Uterus (tissue), 4 donors: ENCODE measurements at places on chromosomes 1 and 21.

- no peak for DNase-seq
These were observed 10.0 kb downstream of the RAB4A start for GRCh38 chr1:229280921-229281320.

- DNase-seq: no peak
These were observed 41.7 kb downstream of the DIP2A start for GRCh38 chr21:46500224-46500861.

DNA sequence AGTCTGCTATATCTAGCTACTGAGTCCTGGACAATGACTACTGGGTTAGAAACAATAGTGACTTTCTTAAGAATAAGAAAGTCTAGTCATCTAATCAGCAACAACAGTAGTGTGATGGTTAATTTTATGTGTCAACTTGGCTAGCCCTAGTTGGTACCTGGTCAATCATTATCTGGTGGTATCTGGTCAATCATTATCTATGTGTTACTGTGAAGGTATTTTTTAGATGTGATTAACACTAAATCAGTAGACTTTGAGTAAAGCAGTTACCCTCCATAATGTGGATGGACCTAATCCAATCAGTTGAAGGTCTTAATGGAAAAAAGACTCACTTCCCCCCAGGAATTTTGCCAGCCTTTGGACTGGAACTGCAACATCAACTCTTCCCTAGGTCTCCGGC, 312.6 kb downstream of the SIPA1L2 start:
- DNase-seq: no peak

DNA sequence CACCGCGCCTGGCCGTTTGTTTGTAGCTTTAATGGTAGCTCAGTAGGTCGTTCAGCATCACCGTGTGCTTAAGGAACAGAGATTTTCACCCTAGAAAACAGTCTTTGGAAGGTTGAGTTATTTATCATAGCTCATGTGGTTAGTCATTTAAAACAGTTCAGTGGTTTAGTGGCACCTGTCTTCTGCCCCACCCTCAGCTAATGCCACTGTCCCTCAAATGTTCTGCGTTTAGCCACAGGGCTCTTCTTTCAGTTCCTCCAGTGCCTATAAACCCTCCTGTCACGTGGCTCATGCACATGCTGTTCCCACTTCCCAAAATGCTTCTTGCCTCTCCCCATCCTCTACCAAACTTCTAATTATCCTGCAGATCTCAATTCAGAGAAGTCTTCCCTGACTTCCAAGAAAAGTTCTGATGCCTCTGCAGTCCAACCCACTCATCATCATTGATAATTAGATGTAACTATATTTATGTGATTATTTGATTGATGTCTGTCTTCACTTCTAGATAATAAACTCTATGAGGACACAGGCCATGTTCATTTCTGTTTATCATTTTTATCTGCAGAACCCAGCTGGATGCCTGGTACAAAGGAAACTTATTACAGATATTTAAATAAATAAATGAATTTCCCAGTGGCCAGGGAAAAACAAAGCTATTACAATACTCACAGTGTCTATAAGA, 14.4 kb upstream of the DIPK1A start:
- DNase-seq: no peak

- DNase-seq: no peak
These were observed 96.7 kb upstream of the JUN start for GRCh38 chr1:58880592-58880991.

- DNase-seq: no peak
These were observed 9.9 kb downstream of the PAFAH2 start for GRCh38 chr1:25987951-25988350.

GRCh38 chr1:7366286-7366954, 404.7 kb upstream of the VAMP3 start:
- DNase-seq: no peak

- no peak for DNase-seq
These were observed 34.4 kb downstream of the INKA2 start for GRCh38 chr1:111704776-111705175.

DNA sequence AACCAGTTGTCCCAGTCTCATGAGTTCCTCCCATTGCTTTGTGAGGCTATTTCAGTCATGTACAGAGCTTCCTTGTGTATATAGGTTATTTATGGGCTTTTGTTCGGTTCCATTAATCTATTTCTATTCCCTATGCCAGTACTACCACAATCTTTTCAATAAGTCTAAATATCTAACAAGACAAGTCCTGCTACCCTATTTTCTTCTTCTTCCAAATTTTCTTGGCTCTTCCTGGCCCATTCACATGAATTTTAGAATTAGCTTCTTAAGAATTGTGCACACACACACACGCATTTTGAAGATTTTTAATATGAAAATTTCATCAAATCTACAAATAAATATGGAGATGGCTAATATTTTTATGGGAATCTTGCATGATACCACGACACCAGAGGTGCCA, 33.8 kb upstream of the ATF3 start:
- no peak for DNase-seq

- no peak for DNase-seq
These were observed 2.0 kb upstream of the SMYD3 start for GRCh38 chr1:246508897-246509688.

- DNase-seq: no peak
These were observed 1.0 kb upstream of the TP73 start for GRCh38 chr1:3651026-3651929.

DNA sequence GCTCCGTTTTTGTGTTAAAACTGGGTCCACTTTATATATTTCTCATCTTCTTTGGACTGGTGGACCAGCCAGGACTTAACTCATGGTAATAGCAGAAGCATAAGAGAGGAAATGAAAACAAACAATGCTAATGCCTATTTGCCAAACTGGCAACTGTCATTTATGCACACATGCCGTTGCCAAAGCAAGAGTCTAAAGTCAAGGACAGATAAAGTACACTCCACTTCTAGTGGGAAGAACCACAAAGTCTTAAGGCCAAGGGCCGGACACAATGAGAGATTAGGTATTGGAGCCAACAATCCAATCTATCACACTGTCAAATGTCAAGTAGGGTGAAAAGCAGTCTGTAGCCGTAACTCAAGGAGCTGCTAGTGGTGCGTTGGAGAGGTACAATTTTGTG, 157.7 kb downstream of the LYPLAL1 start:
- DNase-seq: no peak

- DNase-seq: no peak
These were observed 31.7 kb upstream of the CAMTA1 start for GRCh38 chr1:6753320-6754140.

- no peak for DNase-seq
These were observed 5.4 kb upstream of the PGBD5 start for GRCh38 chr1:230431527-230431926.

DNA sequence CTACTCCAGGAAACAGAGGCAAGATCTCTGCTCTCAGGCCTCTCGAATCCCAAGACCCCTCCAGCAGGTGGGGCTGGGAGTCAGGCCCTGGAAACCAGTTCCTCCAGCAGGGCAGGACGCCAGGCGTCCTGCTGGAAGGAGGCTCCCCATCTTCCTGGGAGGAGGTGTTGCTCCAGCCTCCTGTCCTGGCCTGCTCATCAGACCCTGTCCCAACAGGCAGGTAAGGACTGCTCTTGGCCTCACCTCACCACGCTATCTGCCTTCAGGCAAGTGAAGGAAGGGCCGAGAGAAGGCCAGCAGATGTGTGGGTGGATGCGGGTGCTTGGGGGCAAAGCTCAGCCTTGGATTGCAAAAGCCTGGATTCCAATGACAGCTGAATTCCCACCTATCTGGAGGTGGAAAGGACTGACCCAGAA, 82.9 kb downstream of the SSBP3 start:
- DNase-seq: peak; percentile 38
